Karpas-422 (cell line): ENCODE measurements at places on chromosomes 5 and 9. TPM values are rescaled to one million over a fixed set of nuclear protein-coding genes. Genes with fewer than 3 reads are reported as not detected.

PCDHA7 gene
- total RNA-seq = not detected in 2 replicates

- no peak overlapping the region for H3K4me3 ChIP-seq
- no peaks in the 10 kb centered on the region for H3K4me1 ChIP-seq
- no peaks in the 10 kb centered on the region for H3K27me3 ChIP-seq
- no peaks in the 10 kb centered on the region for H3K36me3 ChIP-seq
- DNase-seq = no peak
Measured at GRCh38 chr5:166399781-166400180, 1891.7 kb upstream of the WWC1 start.

- DNase-seq = no peak
- H3K4me1 ChIP-seq = no peaks in the 10 kb centered on the region
- no peak overlapping the region for H3K4me3 ChIP-seq
- H3K36me3 ChIP-seq = no peaks in the 10 kb centered on the region
- H3K27ac ChIP-seq = no peak overlapping the region
- H3K27me3 ChIP-seq = no peaks in the 10 kb centered on the region
Measured at GRCh38 chr9:111615928-111616327, 15.2 kb upstream of the DNAJC25 start.

CTXN3 gene
- total RNA-seq = not detected in 2 replicates

GRCh38 chr9:89388084-89388867 lies 70.0 kb downstream of the SECISBP2 start:
- no peak for DNase-seq
- no peak overlapping the region for H3K27ac ChIP-seq
- no peaks in the 10 kb centered on the region for H3K27me3 ChIP-seq
- H3K4me1 ChIP-seq = no peaks in the 10 kb centered on the region
- no peaks in the 10 kb centered on the region for H3K36me3 ChIP-seq
- H3K4me3 ChIP-seq = no peak overlapping the region

ARL14EPL gene
- not detected in 2 replicates for total RNA-seq

HMHB1 gene
- total RNA-seq = not detected in 2 replicates

GRCh38 chr9:90834828-90835595 lies 33.4 kb downstream of the SYK start:
- peak overlapping the region; percentile 99 for H3K27ac ChIP-seq
- DNase-seq = peak; percentile 64
- H3K27me3 ChIP-seq = no peaks in the 10 kb centered on the region
- peaks cover 75% of the 10 kb centered on the region for H3K36me3 ChIP-seq
- H3K4me3 ChIP-seq = no peak overlapping the region
- H3K4me1 ChIP-seq = peaks cover 52% of the 10 kb centered on the region

GRCh38 chr5:115811406-115811805 lies 5.1 kb downstream of the CDO1 start:
- H3K4me3 ChIP-seq = no peak overlapping the region
- no peaks in the 10 kb centered on the region for H3K4me1 ChIP-seq
- H3K27ac ChIP-seq = no peak overlapping the region
- no peak for DNase-seq

DNA sequence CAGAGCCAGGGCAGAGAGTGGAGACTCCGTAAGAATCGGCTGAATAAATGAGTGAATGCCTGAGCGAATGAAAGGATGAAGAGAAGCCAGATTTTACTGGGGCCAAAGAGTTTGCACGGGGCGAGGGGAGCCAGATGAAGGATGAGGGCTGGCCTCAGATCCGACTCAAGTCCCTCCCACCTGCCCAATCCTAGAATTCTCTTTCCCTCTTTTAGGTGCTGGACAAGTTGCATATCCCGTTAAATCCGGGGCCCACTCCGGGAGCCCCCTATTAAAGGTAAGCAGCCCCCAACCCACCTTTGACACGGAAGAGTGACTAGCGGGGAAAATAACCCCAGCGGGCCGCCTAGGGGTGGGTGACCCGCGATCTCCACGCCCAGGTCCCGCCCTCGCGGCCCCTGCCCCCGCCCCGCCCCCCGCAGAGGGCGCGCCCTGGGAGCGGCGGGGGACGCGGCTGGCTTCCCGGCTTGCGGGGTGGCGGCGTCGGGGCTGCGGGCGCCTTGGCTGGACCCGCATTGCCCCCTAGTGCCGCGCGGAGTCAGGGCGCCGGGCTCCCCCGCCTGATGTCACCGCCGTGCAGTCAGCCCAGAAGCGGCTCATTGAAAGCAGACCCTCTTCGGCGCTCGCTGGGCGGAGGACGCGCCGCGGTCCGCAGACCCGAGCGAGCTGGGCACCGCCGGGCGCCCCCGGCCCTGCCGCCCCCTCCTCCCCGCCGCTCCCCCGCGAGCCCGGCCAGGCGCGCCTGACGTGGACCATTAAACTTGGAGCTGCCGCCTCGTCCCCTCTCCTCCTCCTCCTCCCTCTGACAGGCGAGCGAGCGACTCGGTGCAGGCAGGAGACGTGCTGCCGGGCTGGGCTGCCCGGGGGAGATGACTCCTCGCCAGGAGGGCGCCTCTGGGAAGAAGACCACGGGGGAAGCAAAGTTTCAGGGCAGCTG lies at the start of gene ADRA1B:
ADRA1B (plus strand) TSS at position 579 of the 937 bp plus-strand sequence. CDS start 424 bp downstream, outside the sequence.
- no peak within 1 kb of the TSS for H3K27ac ChIP-seq
- H3K4me3 ChIP-seq = no peak within 1 kb of the TSS
- no peaks in the 10 kb centered on the region for H3K4me1 ChIP-seq
- no peaks in the 10 kb centered on the region for H3K27me3 ChIP-seq
- no peaks in the 10 kb centered on the region for H3K36me3 ChIP-seq
- DNase-seq = no peak

DNA sequence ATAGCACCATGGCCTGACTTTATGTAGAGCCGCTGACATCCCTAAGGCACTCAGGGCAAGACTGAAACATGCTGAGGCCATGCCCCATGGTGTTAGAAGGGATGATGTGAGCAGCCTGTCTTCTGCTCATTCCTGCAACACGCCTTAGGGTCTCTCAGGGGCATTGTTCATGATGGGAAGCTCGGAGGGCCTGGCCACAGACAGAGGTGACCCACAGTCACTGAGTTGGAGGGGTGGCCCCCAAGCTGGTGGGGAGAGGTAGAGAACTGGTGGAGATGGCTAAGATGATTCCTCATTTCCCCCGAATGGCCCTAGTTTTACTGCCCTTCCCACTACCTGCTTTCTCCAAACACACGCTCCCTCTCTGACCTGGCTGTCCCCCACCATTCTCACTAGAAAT lies 135.2 kb downstream of the BARX1 start:
- no peaks in the 10 kb centered on the region for H3K36me3 ChIP-seq
- H3K4me3 ChIP-seq = no peak overlapping the region
- DNase-seq = no peak

MOB3B gene
- 0.25 and 0.45 TPM in 2 replicates for total RNA-seq

PCDHB5 gene
- not detected in 2 replicates for total RNA-seq

RAPGEF1 gene
- 6.1 and 9.6 TPM in 2 replicates for total RNA-seq

PLAC8L1 gene
- 2.0 TPM in 1 of 2 replicates, not detected in the other for total RNA-seq

- H3K27ac ChIP-seq = no peak overlapping the region
- H3K4me1 ChIP-seq = peaks cover 5% of the 10 kb centered on the region
- no peak for DNase-seq
- H3K36me3 ChIP-seq = no peaks in the 10 kb centered on the region
Measured at GRCh38 chr9:70411121-70411929, 3.1 kb downstream of the KLF9 start.

GRCh38 chr5:111066261-111066938 lies 5.1 kb upstream of the TSLP start:
- no peaks in the 10 kb centered on the region for H3K36me3 ChIP-seq
- no peak overlapping the region for H3K27ac ChIP-seq
- H3K4me1 ChIP-seq = no peaks in the 10 kb centered on the region
- H3K27me3 ChIP-seq = no peaks in the 10 kb centered on the region

RXFP3 gene
- not detected in 2 replicates for total RNA-seq

GRCh38 chr9:35835766-35836165 lies 6.7 kb downstream of the TMEM8B start:
- no peak overlapping the region for H3K27ac ChIP-seq
- no peak for DNase-seq
- no peaks in the 10 kb centered on the region for H3K36me3 ChIP-seq
- 0 out of 2 replicates have a peak, but pooled peaks cover 3% of the 10 kb centered on the region for H3K4me1 ChIP-seq
- no peaks in the 10 kb centered on the region for H3K27me3 ChIP-seq

GRCh38 chr9:6894135-6894534 lies 136.4 kb downstream of the KDM4C start:
- H3K36me3 ChIP-seq = peaks cover 18% of the 10 kb centered on the region; the same call in 1 of the 2 replicates
- no peak for DNase-seq
- no peak overlapping the region for H3K4me3 ChIP-seq
- H3K27me3 ChIP-seq = no peaks in the 10 kb centered on the region

CCDC187 gene
- total RNA-seq = 0.34 and 0.43 TPM in 2 replicates

INSL6 gene
- total RNA-seq = not detected in 2 replicates

DNA sequence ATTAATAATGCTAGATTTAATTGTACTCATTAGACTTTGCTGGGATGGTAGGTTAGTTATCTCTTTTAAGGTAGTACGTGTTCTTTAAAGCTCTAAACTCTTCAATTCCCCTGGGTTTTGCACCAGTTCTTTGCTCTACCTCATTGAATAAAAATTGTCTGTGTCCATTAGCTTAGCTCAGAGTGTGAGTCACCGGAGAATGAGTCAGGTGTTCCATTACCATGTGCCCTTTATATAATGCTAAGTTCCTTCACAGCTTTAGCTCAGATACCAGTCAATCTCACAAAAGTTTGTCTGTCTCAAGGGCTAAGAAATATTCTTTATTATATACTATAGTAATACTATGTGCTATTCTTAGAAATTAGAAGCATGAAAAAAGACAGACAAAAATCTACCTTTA lies 339.4 kb downstream of the PRELID2 start:
- no peaks in the 10 kb centered on the region for H3K36me3 ChIP-seq
- no peak overlapping the region for H3K4me3 ChIP-seq
- DNase-seq = no peak
- no peaks in the 10 kb centered on the region for H3K27me3 ChIP-seq
- H3K27ac ChIP-seq = no peak overlapping the region

CFAP77 gene
- not detected in 2 replicates for total RNA-seq

- H3K4me1 ChIP-seq = no peaks in the 10 kb centered on the region
- no peak overlapping the region for H3K4me3 ChIP-seq
- H3K27me3 ChIP-seq = no peaks in the 10 kb centered on the region
- no peak overlapping the region for H3K27ac ChIP-seq
- no peaks in the 10 kb centered on the region for H3K36me3 ChIP-seq
Measured at GRCh38 chr5:32834251-32834650, 123.1 kb downstream of the NPR3 start.

DNA sequence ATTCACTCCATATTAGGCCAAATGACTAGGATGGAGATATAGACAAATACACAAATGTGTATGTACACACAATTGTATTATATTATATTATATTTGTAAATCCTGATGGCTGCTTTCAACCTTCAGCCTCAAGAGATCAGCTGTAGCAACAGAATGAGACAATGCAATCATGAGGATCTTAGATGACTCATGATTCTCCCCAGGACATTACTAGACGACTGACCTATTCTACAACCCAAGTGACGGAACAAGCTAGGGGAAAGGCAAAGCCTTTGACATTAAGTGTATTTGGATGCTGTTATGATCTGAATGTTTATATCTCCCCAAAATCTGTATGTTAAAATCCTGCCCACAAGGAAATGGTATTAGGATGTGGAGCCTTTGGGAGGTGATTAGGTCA lies 66.5 kb downstream of the COX7C start:
- no peaks in the 10 kb centered on the region for H3K4me1 ChIP-seq
- no peak overlapping the region for H3K4me3 ChIP-seq
- H3K27ac ChIP-seq = no peak overlapping the region
- H3K27me3 ChIP-seq = no peaks in the 10 kb centered on the region
- H3K36me3 ChIP-seq = no peaks in the 10 kb centered on the region

CDH6 gene
- not detected in 2 replicates for total RNA-seq

- no peaks in the 10 kb centered on the region for H3K27me3 ChIP-seq
- no peaks in the 10 kb centered on the region for H3K4me1 ChIP-seq
- H3K27ac ChIP-seq = no peak overlapping the region
Measured at GRCh38 chr9:114072184-114073140, 5.6 kb downstream of the AMBP start.

SPATA31A1 gene
- not detected in 2 replicates for total RNA-seq

DNA sequence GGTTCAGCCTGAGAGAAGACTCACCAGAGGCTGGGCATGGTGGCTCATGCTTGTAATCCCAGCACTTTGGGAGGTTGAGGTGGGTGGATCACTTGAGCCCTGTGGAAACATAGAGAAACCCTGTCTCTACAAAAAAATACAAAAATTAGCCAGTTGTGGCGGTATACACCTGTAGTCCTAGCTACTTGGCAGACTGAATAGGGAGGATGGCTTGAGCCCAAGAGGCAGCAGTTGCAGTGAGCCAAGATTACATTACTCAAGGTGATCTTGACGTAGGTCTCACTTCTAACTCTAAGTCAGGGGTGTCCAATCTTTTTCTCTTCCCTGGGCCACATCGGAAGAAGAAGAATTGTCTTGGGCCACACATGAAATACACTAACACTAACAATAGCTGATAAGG lies 16.2 kb upstream of the ATP6V1G1 start:
- peak; percentile 50 for DNase-seq
- H3K4me1 ChIP-seq = peaks cover 12% of the 10 kb centered on the region
- no peaks in the 10 kb centered on the region for H3K36me3 ChIP-seq
- no peaks in the 10 kb centered on the region for H3K27me3 ChIP-seq

GRCh38 chr9:33489066-33489465 lies 15.3 kb upstream of the NOL6 start:
- no peak overlapping the region for H3K4me3 ChIP-seq
- H3K36me3 ChIP-seq = no peaks in the 10 kb centered on the region
- H3K27me3 ChIP-seq = no peaks in the 10 kb centered on the region
- DNase-seq = no peak
- H3K27ac ChIP-seq = no peak overlapping the region

DNA sequence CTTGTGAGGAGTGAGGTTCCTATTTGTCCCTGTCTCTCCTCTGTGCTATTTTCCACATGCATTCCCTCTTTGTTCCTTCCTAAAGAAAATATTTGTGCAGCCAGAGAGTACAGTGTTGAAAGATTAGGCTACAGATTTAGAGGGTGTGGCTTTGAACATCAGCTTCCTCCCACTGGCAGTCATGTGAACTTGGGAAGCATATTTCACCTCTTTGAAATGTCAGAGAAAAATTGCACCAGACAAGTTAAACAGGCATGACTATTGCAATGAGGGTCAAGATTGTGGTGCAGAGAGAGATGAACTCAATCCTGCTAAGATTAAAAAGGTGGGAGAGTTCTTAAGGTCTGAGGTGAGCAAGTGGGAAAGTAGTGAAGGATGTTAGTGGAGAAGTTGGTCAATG lies 641.0 kb downstream of the DNAH5 start:
- H3K4me3 ChIP-seq = no peak overlapping the region
- no peaks in the 10 kb centered on the region for H3K4me1 ChIP-seq
- no peaks in the 10 kb centered on the region for H3K27me3 ChIP-seq
- no peak overlapping the region for H3K27ac ChIP-seq
- DNase-seq = no peak

GRCh38 chr5:150058480-150059126 lies 27.8 kb downstream of the CSF1R start:
- DNase-seq = no peak
- peaks cover 4% of the 10 kb centered on the region; the same call in 1 of the 2 replicates for H3K36me3 ChIP-seq
- no peaks in the 10 kb centered on the region for H3K27me3 ChIP-seq
- H3K27ac ChIP-seq = no peak overlapping the region
- no peak overlapping the region for H3K4me3 ChIP-seq
- no peaks in the 10 kb centered on the region for H3K4me1 ChIP-seq
